ENCODE measurements at places on chromosomes 16 and 17. TPM values are rescaled to one million over a fixed set of nuclear protein-coding genes. Genes with fewer than 3 reads are reported as not detected.

RAB26 gene
- total RNA-seq: 0.77 TPM

HSD11B2 gene
- total RNA-seq: 0.71 TPM

PRSS27 gene
- not detected for total RNA-seq

APOBR gene
- 0.34 TPM for total RNA-seq

SPDYE4 gene
- total RNA-seq: not detected

AGRP gene
- not detected for total RNA-seq

KCNG4 gene
- total RNA-seq: 0.10 TPM

SMTNL2 gene
- total RNA-seq: 248 TPM

TMEM235 gene
- not detected for total RNA-seq

ZNF771 gene
- total RNA-seq: 14.6 TPM

CCL18 gene
- total RNA-seq: 0.77 TPM

KRTAP9-2 gene
- not detected for total RNA-seq

TPSD1 gene
- not detected for total RNA-seq

WFDC1 gene
- total RNA-seq: 0.40 TPM

KCNJ12 gene
- 27.5 TPM for total RNA-seq

HOXB1 gene
- total RNA-seq: not detected

KRT39 gene
- not detected for total RNA-seq

KRTAP1-5 gene
- not detected for total RNA-seq

SLX1B gene
- total RNA-seq: 2.2 TPM

PRSS21 gene
- not detected for total RNA-seq

TBX21 gene
- total RNA-seq: 0.36 TPM

MEOX1 gene
- total RNA-seq: 8.7 TPM

MYL4 gene
- total RNA-seq: 2.9 TPM

RAB11FIP4 gene
- total RNA-seq: 0.17 TPM

RUNDC3A gene
- not detected for total RNA-seq

ARL5C gene
- 1.0 TPM for total RNA-seq

DUXB gene
- total RNA-seq: not detected

LHX1 gene
- not detected for total RNA-seq

CES2 gene
- 54.9 TPM for total RNA-seq

CD300A gene
- 2.4 TPM for total RNA-seq

RMI2 gene
- 0.16 TPM for total RNA-seq

ZFHX3 gene
- total RNA-seq: 36.9 TPM

CDRT4 gene
- total RNA-seq: 0.84 TPM

Data from psoas muscle (tissue), 8 donors.